ENCODE measurements at places on chromosomes 13 and 19. TPM values are rescaled to one million over a fixed set of nuclear protein-coding genes. Genes with fewer than 3 reads are reported as not detected.

CLEC4G gene
- total RNA-seq: not detected

CRLF1 gene
- total RNA-seq: 1.1 TPM

ZNF569 gene
- 3.2 TPM for total RNA-seq

TIMM13 gene
- 115 TPM for total RNA-seq

DNA sequence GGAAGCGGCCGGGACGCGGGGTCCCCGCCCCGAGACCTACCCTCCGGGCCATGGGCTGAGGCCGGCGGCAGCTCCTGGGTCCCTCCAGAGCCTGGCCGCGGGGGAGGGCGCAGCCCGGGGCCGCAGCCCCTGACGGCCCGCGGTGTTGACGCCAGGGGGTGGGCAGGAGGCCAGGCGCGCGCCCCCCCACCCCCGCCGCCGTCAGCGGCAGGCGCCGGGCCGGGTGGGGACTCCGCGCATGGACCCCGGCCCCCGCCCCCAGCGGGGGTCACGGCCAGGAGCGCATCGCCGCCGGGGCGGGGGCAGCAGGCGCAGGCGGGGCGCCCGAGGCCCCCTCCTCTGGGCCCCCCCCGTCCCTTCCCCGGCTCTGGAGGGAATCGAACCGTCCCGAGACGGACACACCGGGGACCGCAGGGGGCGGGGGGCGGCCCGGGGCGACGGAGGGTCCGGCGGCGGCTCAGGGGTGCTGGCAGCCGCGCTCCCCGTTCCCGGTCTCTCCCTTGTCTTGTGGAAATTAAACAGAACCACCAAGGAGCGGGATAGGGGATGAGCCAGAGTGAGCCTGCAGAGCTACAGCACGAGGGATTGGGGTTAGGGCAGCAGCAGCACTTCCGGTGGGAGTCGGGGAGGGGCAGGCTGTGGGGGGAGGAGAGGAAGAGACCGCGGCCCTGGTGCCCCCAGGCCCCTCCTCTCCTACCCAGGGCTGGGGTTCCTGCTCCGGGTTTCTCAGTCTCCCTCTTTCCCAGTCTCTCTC lies at the start of gene MEIS3:
Gene MEIS3 (minus strand): TSS at position 498 of the 754 bp plus-strand sequence. CDS start 446 bp downstream, at position 52.
- DNase-seq: no peak

- no peak for DNase-seq
Measured at GRCh38 chr19:1045247-1045603, 5.3 kb downstream of the ABCA7 start.

- DNase-seq: no peak
Measured at GRCh38 chr13:55566334-55566733, 1574.4 kb upstream of the PRR20A start.

- DNase-seq: no peak
Measured at GRCh38 chr13:19767966-19768365, 14.8 kb downstream of the PSPC1 start.

- DNase-seq: no peak
Measured at GRCh38 chr13:73948848-73949529, 185.2 kb downstream of the KLF12 start.

GRCh38 chr19:19423322-19423721 lies 17.8 kb downstream of the GATAD2A start:
- no peak for DNase-seq

GRCh38 chr19:15897738-15898276 lies at the start of gene CYP4F2:
Gene CYP4F2, minus strand, starts transcription at chr19:15898074. Its CDS starts 463 bp downstream, at chr19:15897611.
- DNase-seq: no peak

DNA sequence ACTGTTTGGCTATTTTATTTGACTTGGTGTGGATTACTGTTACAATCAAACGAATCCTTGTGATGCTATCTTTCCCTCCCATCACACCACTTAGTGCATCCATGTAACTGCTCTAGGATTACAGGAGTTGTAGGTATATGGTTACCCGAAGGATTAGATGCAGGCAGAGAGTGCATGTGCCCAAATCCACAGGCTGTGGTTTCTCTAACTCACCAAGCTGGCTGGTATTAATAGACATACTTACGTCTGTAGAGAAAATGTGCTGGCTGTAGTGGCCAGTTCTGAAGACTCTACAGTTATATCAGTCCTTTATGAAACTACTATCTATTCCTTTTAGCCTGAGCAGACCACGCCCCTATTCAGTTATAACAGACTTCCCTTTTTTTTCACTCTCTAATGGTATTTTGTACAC lies 1.1 kb upstream of the HMGB1 start:
- DNase-seq: peak; percentile 49

DNA sequence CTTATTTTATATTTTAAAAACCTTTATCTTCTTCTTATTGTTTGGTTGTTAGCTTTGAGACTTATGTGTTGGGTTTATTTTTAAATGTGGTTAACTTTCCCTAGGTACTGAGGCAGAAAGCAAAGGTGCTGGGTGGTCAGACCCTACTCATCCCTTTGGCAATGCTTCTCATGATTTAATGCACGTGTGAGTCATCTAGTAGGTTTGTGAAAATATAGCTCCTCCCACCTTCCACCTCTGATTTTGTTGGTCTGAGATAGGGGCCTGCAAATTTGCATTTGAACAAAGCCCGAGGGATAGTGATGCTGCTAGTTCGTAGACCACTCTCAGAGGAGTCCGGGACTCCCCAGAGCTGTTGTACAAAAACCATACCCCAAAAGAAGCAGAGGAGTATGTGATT lies 771.3 kb upstream of the ARGLU1 start:
- DNase-seq: peak; percentile 61

GRCh38 chr19:45489216-45489855 lies 7.5 kb downstream of the RTN2 start:
- no peak for DNase-seq

All from HT1080 (cell line).